ENCODE measurements at places on chromosomes 3 and 15.

DNA sequence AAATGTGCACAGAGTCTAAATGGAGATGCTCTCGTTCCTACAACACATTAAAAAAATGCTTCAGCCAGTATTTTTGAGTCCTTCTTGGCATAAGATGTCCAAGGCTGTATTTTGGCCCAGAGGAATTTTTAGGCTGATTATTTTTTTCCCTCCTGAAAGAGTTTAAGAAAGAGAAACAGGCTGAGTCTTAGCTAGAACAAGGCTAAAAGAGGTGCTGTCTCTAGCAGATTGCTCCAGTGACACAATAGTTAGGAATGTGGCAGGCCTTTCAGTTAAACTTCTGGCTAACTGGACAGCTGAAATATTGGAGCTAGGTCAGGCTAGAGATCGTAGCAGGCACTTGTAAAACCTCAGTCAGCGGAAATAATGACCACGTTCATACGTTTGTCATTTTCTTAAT is 271.4 kb upstream of the RARB start:
- DNase-seq, result no peak

GRCh38 chr3:66706890-66707289 is 206.1 kb upstream of the LRIG1 start:
- no peak for DNase-seq

DNA sequence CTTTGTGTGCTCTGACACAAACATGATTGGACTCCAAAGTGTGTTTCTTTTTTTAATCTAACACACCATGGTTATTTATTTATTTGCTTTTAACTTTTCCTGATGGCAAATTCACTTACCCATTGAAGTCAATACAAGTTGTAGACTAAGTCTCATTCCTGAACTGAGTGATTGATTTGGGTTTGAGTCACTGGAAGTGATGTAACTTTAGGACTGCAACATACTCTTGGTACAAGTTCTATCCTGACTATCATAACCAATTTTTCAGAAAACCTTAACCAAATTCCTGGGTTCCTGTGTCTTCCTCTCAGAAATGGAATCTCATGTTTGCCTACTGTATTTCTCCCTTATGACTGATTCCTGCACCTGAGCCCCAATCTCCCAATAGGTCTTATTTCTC is 590.0 kb upstream of the ROBO1 start:
- no peak for DNase-seq

DNA sequence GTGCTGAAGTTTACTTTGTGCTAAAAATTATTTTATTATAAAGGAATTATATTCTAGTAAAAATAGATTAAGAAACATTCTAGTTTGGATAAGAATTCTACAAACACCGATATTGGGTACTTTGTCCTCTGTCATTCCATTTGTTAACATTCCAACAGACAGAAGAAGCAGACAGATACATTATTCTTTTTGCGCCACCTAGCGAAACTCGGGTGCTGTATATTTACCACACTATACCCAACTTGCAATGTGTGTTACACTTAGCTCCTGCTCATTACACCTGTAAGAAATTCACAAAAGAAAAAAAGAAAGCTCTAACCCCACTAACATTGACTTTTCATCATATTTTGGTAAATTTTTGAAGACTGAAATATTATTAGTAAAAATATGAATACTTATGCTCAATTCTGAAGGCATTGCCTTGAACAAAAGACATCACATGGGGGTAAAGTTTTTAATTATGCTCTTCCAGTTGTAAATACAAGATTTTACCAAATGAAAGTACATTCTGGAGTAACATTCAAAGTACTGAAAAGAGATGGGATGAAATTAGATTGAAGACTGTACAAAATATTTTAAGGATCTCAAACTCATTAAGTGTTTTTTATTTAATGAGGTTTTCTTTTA is 136.5 kb upstream of the MLF1 start:
- DNase-seq, result no peak

- DNase-seq, result no peak
Measured at GRCh38 chr3:73680391-73681095, 55.8 kb upstream of the PDZRN3 start.

DNA sequence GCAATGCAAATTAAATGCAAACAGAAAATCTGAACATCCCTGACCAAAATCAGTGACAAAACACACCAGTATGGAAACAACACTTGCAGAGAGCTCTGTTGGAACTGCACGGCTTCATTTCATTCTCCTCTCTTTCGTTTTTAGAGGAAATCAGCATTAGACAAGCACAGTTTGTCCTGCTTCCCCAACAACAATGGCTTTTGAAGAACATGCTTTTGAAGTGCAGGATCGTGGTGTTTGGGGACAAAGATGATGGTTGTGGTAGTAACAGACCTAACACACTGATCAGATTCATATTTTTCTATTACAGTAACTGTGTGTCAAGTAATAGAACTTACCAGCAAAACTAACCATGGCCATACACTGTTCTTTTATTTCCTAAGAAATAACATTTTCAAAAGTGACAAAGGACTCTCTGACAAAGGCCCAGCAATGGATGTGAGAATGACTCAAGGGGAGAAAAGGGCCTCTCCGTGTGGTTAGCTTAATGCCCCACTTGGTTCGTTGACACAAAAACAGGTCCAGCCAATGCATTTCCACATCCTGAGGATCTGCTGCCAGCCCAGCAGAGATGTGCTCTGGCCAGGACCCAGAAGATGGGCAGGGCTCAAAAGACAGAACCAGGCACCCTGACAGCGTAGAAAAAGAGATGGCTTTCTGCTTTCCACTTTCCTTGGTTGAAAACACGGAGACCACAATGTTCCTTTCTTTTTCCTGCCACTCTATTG is 84.1 kb downstream of the CCNL1 start:
- DNase-seq, result no peak

DNA sequence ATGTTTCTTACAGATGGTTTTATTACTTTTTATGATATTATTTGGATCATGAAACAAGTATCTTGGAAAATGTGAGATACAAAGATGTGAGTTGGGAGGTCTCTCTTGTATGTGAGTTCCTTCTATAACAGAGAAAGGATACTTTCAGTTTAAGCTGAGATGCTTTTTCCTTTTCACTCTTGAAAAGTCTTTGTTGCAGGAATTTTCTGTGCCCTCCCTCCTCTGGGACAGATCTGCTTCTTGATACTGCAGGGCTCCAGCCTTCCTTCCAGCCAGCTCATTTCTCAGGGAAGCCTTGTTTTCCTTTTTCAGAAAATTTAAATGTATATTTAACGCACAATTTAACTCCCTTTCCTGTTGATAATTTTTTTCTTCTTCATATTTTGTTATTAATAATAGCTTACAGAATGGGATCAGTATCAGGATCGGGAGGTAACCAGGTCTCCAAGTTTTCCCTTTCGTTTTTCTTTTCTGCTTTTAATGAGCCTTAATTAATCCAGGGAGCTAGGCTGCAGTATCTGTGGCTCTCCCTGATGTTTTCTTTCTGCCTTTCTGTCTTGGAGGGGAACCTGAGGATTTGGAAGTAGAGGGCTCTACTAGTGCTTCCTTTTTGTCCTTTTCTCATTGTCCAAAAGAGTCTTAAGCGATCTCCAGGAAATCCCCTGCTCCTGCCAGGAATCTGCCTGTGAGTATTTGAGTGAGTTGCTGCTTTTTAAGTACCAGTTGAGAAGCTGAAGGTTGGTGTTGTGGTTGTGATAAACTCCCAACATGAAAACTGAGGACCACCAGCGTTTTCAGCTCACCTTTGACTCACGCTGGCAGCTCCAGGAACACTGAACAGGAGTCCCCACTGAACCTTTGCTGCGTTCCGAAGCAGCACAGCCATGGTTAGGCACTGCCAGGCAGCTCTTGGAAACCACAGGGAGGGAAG is 105.7 kb downstream of the IGF1R start:
- DNase-seq, result no peak

DNA sequence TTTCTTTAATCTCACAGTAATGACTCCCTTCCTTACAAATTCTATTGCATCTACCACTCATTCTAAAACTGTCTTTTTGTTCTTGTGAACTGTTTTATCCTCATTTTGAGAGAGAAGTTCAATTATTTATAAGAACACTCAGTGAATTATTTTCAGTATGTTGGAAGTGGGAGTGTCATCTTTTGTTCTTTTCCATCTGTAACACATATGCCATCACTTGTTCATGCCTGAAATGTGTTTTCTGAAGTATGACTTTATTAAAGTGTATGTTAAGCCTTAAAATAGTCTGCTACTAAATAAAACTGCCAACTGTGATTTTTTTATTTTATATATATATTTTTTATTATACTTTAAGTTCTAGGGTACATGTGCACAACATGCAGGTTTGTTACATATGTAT is 623.0 kb upstream of the CBLB start:
- no peak for DNase-seq

- no peak for DNase-seq
Measured at GRCh38 chr15:24633082-24633481, 42.5 kb upstream of the NPAP1 start.

GRCh38 chr3:42739401-42740158 is 33.5 kb downstream of the CCDC13 start:
- no peak for DNase-seq

DNA sequence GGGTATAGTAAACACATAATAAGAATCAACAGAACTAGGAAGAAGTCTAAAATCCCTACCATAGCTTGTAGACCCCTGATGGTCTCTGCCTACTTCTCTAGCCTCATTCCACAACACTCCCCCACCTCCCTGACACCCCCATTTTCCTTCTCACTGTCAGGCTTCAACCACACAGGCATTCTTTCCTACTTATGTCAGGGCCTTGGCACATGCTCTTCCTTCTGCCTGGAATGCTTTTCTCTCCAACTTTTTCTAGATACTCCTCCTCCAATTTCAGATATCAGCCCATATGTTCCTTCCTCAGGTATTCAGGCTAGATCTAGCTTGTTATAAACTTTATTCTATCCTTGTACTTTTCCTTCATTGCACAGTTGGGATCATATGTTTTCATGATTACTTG is 106.0 kb upstream of the MRPL3 start:
- no peak for DNase-seq

- DNase-seq, result no peak
Measured at GRCh38 chr3:175564363-175564762, 705.2 kb downstream of the NAALADL2 start.

- no peak for DNase-seq
Measured at GRCh38 chr15:31550211-31550977, 223.8 kb downstream of the KLF13 start.

GRCh38 chr3:72320955-72321303 is 527.3 kb downstream of the SHQ1 start:
- no peak for DNase-seq

DNA sequence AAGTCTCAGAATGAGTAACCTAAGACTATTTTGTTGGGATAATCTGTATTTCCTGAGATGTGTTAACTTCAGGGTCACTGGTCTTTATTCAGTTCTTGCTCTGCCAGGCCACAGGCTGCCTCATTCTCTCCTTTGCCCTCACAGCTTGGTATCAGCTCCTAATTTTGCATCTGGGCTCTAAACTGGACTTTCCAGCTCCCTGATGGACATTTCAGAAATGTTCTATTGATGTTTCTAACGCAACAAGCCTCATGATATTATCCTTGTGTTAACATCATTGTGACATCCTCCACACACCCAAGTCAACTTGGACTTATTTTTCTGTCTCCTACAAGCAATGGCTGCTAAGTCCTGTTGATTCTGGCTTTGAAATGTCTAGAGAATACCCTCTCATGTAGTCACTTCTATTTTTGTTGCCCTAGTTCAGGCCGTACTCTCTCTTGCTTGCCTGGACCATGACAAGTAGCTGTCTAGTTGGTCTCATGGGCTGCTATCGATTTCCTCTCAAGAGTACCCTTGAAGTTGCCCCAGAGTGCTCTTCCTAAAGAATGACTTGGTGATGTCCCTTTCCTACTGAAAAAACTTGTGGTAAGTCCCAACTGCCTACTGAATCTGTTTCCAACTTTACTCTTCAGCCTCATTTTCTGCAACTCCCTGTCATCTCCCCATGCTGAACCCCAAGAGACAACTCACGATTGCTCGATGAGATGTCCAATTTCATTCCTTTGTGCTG is 52.7 kb downstream of the CHST2 start:
- no peak for DNase-seq

DNA sequence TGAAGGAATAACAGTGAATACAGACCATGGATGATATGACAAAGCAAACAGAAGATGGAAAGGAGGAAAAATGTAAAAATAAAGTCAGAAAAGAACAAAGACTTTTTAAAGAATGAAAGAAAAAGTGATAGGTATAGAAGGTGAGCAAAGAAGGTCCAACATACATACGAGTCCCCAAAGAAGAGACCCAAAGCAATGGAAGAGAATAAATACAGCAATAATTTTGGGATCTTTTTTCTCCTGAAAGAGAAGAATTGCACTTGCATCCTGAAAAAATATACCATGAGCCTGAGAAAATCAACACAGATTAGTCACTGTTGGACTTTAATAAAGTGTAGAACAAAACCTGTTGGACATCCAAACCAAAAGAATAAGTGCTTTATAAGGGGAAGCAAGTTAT is 85.3 kb upstream of the SLC6A1 start:
- no peak for DNase-seq

DNA sequence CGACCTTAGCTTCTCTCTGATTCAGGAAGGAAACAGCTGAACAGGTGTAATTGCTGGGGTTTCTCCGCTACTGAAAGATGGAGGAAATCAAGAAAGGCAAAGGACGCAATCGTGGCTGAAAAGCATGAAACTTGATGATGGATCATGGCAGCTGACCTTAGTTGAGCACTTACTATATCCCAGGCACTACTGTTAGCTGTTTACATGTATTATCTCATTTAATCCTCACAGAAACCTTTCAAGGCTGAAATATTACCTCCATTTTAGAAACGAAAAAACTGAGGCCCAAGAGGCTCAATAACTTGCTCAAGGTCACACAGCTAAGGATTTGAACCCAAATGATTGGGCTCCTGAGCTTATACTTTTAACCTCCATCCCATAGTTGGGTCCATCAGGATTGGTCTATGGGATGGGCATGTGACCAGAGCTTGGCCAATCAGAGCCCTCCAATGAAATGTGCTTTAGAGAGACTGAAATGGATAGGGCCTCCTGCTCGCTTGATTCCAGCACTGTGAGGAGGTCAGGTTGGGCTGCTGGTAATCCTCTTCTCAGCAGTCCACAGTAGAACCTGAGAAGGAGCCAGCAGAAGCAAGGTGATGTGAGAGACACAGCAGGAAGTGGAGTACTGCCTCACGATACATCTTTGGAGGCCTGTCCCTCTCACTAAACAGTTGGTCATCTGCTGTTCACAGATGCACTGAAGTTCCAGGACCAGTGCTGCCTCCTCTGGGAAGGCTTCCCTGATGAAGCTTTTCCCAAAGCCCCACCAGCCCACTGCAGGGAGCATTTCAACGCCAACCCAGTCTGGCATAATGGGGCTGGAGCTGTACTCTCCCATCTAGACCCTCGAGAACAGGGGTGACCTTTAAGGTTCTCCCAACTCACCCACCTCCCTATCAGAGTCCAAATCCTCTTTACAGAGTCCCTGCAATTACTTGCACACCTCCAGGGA is 10.4 kb downstream of the CLN6 start:
- DNase-seq, result no peak

GRCh38 chr3:188906236-188906635 is 265.5 kb upstream of the TPRG1 start:
- no peak for DNase-seq

DNA sequence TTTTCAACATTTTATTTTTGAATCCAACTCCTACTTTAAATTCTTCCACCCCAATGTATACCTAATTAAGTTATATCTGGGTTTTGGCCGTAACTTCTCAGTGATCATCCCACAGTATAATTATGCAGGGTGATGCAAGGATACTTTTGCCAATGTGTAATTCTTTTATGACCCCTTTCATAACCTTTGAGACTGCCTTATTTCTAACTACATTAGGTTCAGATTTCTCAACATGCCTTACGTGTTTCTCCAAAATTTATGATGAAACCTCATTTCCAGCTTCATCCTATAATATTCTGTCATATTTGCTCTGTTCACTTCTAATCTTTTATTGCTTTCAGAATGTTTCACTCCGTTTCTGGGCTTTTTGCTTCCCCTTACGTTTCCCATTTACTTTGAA is 1229.6 kb upstream of the ALCAM start:
- no peak for DNase-seq

All from activated T-helper 9 cell treated with anti-CD3 and anti-CD28 coated beads, Interleukin-2, amount 50 U/mL, for 16 hours (primary cell).